ENCODE measurements at places on chromosomes 2 and 18.

- no peak for DNase-seq
Observed at GRCh38 chr2:53407363-53408080, 360.1 kb upstream of the CHAC2 start.

GRCh38 chr2:173898178-173898668 is 67.0 kb downstream of the SP3 start:
- DNase-seq: peak; percentile 94

- no peak for DNase-seq
Observed at GRCh38 chr2:236970656-236971010, 115.1 kb upstream of the COPS8 start.

DNA sequence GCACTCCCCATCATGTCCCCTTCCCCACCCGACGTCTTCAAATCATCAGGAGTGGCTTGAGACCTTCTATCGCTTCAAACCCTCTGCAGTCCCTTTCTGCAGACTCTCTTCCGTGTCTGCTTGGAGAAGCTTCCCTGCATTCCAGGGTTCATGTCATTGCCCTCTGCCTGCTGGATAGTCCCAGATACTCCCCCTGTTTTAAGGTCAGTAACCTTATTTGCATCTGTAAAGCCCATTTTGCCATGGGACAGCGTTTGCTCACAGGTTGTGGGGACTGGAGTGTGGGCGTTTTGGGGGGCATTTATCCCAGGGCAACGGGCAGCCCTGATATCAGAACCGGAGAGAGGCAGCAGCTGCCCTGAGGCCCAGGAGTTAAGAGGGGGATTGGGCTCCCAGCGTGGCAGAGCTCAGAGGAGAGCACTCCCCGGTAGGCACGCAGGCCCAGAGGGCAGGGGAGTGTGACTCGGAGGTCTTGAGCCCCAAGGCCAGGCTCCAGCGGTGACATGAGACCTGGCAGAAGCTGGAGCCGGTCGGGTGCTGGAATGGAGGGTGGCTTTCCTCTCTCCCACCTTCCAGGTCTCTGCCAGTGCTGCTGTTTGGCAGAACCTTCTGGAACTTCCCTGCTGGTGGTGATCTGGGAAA is 73.8 kb downstream of the RTP5 start:
- no peak for DNase-seq

DNA sequence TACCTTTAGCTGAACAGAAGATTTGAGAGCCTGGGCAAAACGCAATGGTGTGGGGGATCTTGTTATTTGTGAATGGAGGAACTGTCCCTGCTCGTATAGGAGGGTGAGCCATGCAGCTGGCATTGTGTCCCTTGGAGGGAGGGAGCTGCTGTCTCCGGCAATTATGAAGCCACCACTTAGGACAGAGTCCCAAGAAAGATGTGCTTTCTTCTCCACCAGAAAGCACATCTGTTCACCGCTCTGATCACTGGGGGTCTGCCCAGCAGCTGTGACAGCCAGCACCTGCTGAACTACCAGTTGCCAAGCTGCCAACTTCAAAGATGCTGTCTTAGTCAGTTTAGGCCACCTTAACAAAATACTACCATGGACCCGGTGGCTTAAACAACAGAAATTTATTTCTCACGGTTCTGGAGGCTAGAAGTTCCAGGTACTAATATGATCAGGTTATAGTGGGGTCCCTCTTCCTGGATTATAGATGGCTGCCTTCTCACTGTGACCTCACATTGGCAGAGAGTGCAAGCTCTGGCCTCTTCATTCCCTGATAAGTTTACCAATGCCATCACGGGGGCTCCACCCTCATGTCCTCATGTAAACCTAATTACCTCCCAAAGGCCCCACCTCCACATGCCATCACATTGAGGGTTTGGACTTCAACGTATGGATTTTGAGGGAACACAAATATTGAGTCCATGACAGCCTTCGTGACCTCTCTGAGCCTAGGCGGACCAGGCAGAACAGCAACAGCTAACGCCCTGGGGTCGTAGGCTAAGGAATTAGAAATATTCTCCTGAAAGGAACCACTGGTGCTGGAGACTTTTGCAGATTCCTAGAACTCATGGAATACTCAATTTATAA is 148.3 kb downstream of the RHBDD1 start:
- no peak for DNase-seq

- no peak for DNase-seq
Observed at GRCh38 chr18:35121531-35121930, 80.3 kb downstream of the MAPRE2 start.
